ENCODE measurements at places on chromosomes 11 and 22.

- DNase-seq: no peak
These were observed 328.2 kb downstream of the FAM181B start for GRCh38 chr11:82405421-82405820.

DNA sequence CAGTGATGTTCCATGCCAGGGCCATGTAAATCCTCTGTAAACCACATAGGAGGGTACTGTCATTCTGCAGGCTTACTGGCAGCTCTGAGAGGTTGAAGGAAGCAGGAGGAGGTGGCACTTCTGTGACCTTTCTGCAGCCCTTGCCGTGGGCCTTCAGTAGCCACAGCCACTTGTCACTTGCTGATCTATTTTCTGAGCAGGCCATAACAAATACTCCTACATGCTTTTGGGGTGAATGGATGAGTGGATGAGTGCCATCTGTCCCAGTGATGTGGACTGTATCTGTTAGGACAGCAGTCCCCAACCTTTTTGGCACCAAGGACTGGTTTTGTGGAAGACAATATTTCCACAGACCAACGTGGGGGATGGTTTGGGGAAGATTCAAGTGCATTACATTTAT is 10.2 kb downstream of the B3GNT6 start:
- no peak for DNase-seq

- no peak for DNase-seq
These were observed 43.5 kb downstream of the DRD2 start for GRCh38 chr11:113431746-113432145.

- DNase-seq: no peak
These were observed 61.2 kb upstream of the MYOD1 start for GRCh38 chr11:17658211-17658610.

- DNase-seq: no peak
These were observed 15.8 kb downstream of the APOL2 start for GRCh38 chr22:36223504-36223903.

GRCh38 chr11:118313242-118313641 is 8.7 kb downstream of the CD3E start:
- DNase-seq: no peak

GRCh38 chr11:7595951-7596350 is 77.3 kb downstream of the CYB5R2 start:
- no peak for DNase-seq

- DNase-seq: no peak
These were observed 85.3 kb downstream of the CACNA1I start for GRCh38 chr22:39655831-39656230.

Measured in stimulated activated CD4-positive, alpha-beta T cell treated with anti-CD3 and anti-CD28 coated beads, TNF-alpha, amount 100 ng/mL, for 24 hours (primary cell).